ENCODE measurements at places on chromosomes 7 and 10.

- DNase-seq: no peak
These were observed 235.9 kb upstream of the PRSS1 start for GRCh38 chr7:142513178-142513955.

GRCh38 chr7:31478721-31479120, 35.2 kb upstream of the ITPRID1 start:
- DNase-seq: no peak

GRCh38 chr7:25427721-25428120, 199.4 kb upstream of the NPVF start:
- DNase-seq: no peak

DNA sequence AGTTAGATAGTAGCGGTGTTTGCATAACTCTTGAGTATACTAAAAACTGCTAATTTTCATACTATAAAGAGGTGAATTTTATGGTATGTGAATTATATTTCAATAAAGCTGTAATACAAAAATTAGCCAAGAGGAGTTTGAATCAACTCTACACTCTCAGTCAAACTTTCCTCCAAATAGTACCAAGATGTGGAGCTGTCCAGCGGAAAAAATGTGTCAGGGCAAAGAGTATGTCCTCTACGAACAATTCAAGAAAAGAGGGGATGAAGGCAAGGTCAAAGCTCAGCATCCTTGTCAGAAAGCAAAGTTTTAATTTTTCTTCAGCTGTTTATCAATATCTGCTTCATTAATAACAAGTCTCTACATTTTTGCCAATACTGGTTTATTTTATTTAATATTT, 51.8 kb upstream of the CDC14C start:
- no peak for DNase-seq

DNA sequence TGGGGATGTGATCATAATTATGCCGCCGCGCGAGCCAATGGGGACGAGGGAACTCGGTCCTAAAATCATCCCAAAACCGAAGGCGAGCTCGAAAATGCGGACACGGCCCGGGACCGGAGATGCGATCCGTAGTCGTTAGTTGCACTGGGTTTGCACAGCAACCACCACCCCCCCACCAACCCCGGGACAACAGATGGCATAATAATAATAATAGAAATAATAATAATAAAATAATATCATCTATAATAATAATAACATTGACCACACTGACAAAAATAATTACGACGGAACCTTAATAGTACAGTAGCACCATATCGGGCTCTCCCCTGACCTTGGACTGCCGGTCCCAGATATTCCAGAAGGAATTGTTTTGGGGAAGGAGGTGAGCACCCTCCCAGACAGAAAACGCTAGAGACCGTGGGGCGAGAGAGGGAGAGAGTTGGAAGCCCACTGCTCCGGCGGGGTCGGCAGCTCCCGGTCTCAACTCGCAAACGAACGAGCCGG, 1.1 kb upstream of the EMX2 start:
- DNase-seq: no peak

- no peak for DNase-seq
These were observed 108.7 kb downstream of the LARP4B start for GRCh38 chr10:822661-823367.

GRCh38 chr7:73345951-73346350, 18.0 kb downstream of the FKBP6 start:
- DNase-seq: no peak

DNA sequence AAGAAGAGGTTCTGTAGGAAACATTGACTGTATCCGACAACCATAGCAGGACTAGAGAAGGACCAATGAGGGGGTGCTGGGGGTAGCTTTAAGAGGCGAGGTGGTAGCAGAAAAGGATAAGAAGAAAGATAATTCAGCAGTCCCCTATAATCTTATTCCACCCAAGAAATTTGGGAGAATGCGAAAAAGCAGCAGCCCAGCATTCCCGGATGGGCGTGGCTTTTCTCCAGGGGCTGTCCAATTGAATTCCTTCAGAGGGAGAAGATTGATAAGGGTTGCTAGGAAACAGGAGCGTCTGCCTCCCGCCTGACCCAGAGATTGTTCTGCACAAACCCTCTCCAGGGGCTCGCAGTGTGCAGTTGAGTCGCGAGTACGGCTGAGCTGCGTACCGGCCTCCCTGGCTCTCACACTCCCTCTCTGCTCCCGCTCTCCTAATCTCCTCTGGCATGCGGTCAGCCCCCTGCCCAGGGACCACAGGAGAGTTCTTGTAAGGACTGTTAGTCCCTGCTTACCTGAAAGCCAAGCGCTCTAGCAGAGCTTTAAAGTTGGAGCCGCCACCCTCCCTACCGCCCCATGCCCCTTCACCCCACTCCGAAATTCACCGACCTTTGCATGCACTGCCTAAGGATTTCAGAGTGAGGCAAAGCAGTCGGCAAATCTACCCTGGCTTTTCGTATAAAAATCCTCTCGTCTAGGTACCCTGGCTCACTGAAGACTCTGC, at the start of gene GRM3:
GRM3 (plus strand) TSS at position 349 of the 721 bp plus-strand sequence. CDS start 121,237 bp downstream, outside the sequence.
- no peak for DNase-seq

All from activated CD8-positive, alpha-beta memory T cell treated with anti-CD3 and anti-CD28 coated beads, Interleukin-2, amount 50 U/mL, for 48 hours (primary cell).